ENCODE measurements at places on chromosomes 6 and 20.

- no peak for DNase-seq
Observed at GRCh38 chr20:62376112-62377063, 9.3 kb upstream of the LAMA5 start.

- no peak for DNase-seq
Observed at GRCh38 chr6:50819466-50819903, 814 bp downstream of the TFAP2B start.

GRCh38 chr20:46997187-46997586, 102.5 kb downstream of the EYA2 start:
- DNase-seq = no peak

- no peak for DNase-seq
Observed at GRCh38 chr6:5287205-5287965, 26.1 kb downstream of the FARS2 start.

DNA sequence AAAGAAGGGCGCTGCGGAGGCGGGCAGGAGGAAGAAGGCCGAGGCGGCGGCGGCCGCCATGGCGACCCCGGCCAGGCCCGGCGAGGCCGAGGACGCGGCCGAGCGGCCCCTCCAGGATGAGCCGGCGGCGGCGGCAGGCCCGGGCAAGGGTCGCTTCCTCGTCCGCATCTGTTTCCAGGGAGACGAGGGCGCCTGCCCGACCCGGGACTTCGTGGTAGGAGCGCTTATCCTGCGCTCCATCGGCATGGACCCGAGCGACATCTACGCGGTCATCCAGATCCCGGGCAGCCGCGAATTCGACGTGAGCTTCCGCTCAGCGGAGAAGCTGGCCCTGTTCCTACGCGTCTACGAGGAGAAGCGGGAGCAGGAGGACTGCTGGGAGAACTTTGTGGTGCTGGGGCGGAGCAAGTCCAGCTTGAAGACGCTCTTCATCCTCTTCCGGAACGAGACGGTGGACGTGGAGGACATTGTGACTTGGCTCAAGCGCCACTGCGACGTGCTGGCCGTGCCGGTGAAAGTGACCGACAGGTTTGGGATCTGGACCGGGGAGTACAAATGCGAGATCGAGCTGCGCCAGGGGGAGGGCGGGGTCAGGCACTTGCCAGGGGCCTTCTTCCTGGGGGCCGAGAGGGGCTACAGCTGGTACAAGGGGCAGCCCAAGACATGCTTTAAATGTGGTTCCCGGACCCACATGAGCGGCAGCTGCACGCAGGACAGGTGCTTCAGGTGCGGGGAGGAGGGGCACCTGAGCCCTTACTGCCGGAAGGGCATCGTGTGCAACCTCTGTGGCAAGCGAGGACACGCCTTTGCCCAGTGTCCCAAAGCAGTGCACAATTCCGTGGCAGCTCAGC, 780 bp downstream of the ZCCHC3 start:
- no peak for DNase-seq

DNA sequence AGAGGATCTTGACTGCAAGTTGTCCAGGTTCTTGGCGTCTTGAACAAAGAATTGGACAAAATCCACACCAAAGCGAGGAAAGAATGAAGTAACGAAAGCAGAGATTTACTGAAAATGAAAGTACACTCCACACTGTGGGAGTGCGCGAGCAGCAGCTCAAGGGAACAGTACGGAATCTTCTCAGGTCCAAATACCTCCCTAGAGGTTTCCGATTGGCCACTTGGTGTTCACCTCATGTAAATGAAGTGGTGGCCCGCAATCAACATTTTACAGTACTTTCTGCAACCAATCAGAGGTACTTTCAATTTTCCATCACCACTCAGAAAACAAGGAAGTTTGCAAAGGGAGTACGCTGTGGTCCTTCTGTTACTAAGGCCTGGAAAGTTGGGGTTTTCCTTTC, 122.4 kb downstream of the PTPRK start:
- no peak for DNase-seq

DNA sequence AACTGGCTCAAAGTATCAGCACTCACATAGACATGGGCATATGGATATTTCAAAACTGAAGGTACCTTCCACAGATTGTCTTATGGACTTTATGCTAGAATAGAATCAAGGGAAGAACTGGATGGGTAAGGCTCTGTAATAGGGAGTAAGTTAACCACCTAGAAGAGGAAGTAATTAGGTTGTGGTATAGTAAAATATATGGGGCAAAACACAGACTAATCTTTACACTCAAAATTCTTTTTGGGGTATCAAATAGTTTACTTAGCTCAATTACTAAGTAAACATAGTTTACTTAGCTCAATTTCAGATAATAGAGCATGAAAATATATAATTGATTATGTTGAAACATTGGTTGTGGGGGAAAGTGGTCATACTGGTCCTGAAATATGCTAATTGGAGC, 94.2 kb upstream of the ATXN1 start:
- no peak for DNase-seq

DNA sequence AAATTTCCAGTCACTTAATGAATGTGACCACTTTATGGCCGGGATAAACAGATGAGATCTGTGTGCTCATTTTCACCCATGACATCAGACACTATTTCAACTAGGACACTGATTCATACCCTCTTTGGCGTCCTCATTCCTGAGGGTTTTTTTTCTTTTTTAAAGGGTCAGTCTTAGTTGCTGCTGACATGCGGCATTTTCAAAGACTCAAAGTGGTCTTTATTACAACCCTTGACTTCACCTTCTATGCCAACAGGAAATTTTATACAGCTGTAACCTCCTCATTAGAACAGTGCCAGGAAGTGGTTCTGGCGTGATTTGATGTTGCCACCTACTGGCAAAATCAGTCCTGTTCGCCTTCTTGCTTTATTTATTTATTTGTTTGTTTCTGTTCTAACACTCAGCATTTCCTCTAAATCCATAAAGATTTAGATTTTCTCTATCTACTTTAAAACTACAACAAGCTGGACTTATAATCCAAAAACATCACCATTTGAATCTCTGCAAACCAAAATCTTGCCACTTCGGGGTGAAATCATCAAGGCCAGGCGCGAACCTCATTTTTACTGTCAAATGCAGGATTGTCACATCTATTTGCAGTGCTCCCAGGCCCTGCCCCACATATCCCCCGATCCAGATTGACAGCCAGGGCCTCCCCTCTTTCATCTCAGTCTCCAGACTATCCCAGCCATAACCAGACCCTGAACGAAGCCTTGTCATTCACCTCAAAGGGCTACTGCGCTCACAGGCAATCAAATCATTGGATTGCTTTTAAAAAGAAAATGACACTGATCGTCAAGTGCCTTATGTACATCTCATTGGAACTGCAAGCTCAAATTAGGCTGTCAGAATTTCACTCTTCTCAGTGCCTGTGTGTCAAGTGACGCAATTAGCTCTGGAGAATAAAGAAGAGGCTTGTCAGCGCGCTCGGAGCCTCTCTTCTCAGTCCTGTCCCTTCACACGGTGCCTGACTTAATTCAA, 77.5 kb downstream of the C6orf118 start:
- DNase-seq = peak; percentile 22

- no peak for DNase-seq
Observed at GRCh38 chr6:91539456-91539855, 952.6 kb upstream of the MAP3K7 start.

DNA sequence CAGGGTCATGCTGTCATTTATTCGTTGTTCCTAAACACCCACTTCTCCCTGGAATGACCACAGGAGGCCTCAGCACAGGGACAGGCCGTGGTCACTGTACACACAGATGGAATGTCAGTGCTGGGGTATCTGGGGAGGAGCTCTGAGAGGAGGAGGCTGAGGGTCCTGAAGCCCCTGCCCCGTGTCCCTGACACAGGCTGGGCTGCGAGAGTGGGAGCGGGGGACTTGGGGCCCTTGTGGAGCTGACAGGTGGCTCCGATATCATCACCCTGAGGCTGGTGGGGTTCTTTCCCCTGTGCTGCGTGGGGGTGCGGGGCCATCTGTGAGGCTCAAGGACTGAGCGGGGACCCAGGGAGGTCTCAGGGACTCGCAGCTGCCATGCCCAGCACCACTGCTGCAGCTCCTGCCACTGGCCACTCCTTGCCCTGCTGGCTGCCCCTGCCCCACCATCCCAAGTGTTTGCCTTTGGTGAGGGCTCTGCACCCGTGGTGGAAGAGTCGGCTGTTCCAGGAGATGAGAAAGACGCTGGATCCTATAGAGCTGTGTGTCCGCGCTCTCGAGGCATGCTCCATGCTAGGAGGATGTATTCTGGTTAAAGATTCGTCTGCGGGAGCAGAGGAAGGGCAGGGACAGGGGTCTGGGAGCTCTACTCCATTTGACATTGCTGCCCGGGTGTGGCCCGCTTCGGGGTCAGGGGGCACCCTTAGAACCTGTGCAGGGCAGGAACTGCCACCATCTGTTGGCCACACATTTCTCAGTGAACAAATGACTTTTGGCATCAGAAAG, 18.9 kb downstream of the NPEPL1 start:
- DNase-seq = no peak

GRCh38 chr20:57175397-57176010, 90.9 kb downstream of the BMP7 start:
- no peak for DNase-seq

Data from Panc1 (cell line).